ENCODE measurements at places on chromosomes 1 and 21.

DNA sequence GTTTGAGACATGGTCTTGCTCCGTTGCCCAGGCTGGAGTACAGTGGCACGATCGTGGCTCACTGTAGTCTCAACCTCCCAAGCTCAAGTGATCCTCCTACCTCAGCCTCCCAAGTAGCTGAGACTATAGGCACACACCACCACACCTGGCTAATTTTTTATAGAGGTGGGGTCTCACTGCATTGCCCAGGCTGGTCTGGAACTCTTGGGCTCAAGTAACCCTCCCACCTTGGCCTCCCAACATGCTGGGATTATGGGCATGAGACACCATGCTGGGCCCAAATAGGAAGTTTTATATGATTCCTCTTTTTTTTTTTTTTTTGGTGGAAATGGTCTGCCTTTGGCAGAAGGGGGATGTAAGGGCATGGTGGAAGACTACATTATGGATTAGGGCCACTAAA is 6.1 kb upstream of the FNDC7 start:
- no peak for DNase-seq

- DNase-seq, result no peak
These were observed 606.5 kb upstream of the ADGRL4 start for GRCh38 chr1:79613046-79613445.

- DNase-seq, result no peak
These were observed 11.4 kb downstream of the TTC34 start for GRCh38 chr1:2789986-2790581.

- no peak for DNase-seq
These were observed 305.1 kb downstream of the MATN1 start for GRCh38 chr1:30418061-30418938.

- DNase-seq, result no peak
These were observed 117.8 kb downstream of the GLIS1 start for GRCh38 chr1:53621144-53621543.

DNA sequence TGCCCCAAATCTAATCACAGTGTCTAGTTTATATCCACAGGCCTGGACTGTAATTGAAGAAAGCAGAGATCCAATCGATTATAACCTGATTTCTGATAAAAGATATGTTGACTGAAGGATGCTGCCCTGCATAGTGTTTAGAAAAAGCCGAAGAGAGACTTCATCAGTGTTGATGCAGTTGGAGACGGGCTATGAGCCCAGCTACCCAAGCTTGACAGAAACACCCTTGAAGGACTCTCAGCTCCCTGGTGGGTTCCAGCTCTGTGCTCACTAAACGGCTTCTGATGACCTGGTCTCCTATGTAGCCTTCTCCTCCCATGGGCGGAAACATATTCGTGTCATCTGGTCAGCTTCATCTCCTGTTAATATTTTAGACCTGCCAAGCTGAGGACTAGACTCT is 10.2 kb downstream of the FAM89A start:
- no peak for DNase-seq

- DNase-seq, result no peak
These were observed 3.1 kb upstream of the BLACAT1 start for GRCh38 chr1:205458777-205459566.

DNA sequence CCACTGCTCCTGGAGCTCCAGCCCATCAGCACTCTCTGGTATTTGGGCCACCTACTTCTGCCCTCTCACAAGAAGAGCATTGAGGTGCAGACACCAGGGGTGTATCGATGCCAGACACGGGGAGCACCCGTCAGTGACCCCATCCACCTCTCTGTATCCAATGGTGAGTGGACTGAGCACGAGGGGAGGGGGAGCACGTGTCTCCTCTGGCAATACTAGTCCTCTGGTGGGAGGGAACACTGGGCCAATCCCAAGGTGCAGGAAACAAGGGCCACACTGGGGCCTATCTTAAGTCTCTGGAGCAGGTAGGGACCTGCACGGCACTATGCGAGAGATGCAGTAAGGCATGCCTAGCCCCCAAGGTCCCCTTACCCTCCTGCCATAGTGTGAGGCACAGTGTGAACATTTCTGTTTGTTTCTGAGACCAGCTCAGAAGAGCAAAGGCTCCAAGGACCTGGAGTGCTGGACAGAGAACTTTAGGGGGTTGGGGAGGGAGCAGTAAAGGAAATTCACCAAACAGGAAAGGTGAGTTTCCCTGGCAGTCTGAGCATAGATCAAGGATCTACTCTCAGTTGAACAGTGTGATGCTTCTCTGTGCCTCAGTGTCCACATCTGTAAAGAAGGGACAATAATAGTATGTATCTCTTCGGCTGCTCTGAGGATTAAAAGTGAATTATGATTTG is 2.3 kb downstream of the FCRLB start:
- no peak for DNase-seq

GRCh38 chr21:45412909-45413611 is 8.1 kb downstream of the COL18A1 start:
- no peak for DNase-seq

DNA sequence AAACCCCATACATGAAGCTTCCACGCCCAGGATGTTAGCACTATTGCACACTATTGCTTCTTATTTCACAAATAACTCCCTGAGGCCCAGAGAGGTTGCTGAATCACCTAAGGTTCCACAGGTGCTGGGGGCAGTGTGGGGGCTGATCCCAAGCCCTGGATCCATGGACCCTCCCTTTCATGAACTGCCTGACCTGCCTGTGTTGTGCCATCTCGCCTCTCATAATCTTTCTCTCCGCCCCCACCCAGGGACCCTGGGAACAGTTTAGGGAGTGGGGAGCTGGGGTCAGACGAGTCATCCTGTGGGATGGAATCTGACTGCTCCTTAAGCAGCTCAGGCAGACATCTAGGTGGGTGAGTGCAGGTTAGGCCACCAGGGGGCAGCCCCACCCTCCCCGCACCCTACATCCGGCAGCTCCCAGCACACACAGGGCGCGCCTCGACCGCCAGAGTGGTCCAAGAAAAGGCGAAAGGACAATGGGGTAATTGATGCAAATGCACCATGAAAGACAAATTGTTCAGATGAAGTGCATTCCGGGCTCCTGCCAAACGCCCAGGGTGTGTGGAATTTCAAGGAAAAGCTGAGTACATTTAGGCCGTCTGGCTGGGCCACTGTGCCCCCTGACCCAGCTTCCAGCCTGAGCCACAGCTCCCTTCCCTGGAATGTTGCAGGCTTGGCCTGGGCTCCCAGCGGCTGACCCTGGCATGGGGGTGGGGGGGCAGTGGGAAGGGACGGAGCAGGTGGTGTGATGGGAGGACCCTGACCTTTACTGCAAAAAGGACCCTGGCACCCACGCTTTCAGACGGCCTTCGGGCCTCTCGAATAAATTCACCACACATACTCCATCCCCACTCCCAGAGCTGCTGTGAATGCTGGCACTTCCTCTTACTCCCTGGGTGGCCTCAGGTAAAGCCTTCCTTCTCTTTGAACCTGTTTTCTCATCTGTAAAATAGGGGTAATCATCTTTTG is 20.8 kb downstream of the PHLDA3 start:
- no peak for DNase-seq

GRCh38 chr1:30754684-30755171 is 2.8 kb downstream of the LAPTM5 start:
- DNase-seq, result no peak

DNA sequence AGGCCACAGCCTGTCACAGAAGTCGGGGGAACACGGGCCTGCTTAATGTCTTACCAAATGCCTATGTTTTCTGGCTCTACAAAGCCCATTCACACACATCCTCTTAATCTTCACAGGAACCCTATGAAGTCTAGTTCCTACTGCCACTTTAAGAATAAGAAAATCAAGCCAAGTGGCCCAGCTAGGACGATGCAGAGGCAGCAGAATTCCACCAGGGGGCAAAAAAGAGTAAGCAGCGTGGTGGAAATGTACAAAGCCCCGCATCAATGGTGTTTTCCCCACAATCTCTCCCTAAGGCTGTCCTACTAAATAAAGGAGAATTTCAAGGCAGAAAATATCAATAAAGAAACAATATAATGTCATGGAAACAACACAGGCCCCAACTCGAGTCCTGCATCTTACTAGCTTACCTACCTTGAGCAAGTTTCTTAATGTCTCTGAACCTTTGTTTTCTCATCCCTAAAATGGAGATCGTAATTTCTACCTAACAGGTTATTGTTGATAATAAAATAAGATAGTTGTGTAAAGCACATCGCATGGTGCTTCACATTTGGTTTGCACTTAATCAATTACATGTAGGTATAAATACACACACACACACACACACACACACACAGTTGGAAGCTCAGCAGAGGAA is 21.4 kb downstream of the SEC16B start:
- peak; percentile 73 for DNase-seq

DNA sequence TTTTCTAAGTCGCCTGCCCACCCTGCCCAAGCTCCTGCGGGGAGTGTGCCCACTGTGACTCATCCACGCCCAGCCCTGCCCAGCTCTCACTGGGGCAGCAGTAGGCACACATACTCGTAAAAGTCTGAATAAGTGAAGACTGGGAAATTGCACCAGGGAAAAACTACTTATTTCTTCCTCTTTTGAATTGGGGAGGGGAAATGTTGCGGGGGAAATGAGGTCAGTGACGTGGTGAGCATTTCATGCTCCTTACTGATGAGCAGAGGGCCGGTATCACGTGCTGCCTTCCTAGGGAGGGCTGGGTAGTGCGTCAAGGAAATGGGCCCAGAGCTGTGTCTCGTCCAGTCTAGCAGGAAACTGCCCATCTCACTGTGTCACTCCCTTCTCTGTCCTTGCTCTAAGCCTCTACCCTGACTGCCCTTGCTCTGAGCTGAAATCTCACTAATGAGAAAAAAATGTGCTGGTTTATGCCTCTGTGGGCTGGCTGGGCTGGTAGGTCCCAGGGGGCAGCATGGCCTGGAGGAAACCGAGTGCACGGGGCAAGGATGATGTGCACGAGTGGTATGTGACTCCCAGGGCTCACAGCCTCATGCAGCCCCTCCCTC is 13.5 kb upstream of the TNFRSF1B start:
- DNase-seq, result no peak

- no peak for DNase-seq
These were observed 5.3 kb downstream of the MRPS15 start for GRCh38 chr1:36458910-36459309.

GRCh38 chr1:195594773-195595172 is 1013.5 kb downstream of the KCNT2 start:
- no peak for DNase-seq

GRCh38 chr1:7784492-7785071 is 491 bp downstream of the PER3 start:
- DNase-seq, result no peak

DNA sequence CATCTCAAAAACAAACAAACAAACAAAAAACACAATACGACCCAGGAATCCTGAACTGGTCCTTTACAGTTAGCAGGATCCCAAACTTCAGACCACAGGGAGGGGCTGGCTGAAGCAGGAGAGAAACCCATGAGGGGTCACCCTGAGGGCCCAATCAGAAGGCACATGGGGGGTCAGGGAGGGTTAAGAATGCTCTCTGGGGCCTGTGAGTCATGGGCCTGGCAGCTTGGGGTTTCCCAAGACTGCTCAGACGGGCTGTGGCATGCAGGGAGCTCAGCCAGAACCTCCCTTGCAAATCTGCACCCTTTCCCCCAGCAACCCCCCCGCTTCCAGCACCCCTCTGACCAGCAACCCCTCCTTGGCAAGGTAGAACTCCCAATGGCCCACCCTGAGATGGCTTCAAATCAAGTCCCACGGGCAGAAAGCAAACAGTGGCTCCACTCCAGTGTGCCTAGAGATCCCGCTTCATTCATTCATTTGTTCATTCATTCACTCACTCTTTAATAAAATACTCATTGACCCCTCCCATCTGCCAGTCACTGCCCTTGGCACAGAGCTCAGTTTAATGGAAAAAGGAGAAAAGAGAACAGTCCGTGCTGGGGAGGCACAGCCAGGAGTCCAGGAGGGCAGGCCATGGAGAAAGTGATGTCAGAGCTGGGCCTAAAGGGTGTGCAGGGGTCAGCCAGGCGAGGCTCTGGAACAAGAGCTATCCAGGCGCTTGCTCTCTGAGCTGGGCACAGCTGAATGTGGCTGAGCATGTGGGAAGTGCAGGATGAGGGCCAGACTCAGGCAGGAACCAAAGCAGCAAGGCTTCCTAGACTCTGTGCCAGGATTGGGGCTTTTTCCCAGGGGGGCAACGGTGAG is 8.2 kb downstream of the UQCRHL start:
- peak; percentile 51 for DNase-seq

- no peak for DNase-seq
These were observed 15.7 kb upstream of the HAX1 start for GRCh38 chr1:154256686-154257085.

DNA sequence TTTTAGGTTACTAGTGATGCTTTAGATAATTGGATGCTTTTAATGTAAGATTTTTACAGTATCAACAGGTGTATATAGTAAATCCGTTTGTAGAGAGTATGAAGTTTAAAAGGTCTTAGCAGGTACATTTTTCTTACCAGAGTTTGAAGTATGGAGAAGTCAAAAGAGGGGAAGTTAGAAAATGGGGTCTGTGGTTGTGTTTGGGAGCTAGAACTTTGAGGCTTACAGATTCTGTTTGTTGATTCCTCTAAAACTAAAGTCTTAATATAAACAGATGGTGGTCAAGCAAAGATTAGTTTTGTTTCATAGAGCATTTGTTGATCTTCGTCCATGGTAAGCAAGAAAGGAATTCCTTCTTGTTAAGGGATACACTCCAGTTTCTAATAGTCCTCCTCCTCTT is 35.8 kb downstream of the CDC42 start:
- no peak for DNase-seq

DNA sequence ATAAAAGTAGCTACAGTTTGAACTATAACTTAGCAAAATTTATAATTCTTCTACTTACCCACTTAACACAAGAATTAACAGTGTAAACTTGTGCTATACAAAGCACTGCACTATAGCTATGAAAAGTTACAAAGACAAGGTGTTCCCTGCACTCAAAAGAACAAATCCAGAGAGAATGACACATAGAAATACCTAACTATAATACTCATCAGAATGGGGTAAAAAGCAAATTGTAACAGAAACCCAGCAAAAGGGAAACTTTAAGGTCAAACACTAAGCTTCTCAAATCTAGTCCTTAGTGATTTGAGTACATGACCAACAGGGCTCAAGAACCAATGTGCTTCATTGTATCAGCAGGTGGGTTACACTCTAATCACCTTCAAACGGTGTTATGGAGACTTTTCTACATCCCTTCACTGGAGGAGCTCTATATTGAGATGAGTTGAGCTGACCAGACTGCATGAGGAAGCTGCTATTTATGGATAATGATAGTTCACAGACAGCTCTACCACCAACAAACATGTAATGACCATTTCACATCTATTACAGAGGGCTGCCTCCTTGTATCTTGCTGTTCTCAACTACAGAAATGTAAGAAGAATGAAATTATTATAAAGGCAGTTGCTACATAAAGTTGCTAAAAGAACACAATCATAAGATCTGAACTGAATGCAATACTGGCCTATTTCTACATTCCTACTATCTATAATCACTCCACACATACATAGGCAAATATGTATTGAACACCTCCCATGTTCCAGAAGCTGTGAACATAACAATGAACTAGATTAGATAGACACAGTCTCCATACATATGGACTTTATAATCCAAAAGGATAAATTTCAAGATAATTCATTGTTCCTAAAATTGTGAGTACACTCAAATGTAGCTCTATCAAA is 47.6 kb downstream of the PIK3R3 start:
- DNase-seq, result no peak
